ENCODE measurements at places on chromosomes 11 and 22.

GRCh38 chr11:71991494-71991893 is 7.2 kb upstream of the IL18BP start:
- no peaks in the 10 kb centered on the region for H3K27me3 ChIP-seq
- no peak overlapping the region for H3K27ac ChIP-seq
- peaks cover 17% of the 10 kb centered on the region for H3K36me3 ChIP-seq

DNA sequence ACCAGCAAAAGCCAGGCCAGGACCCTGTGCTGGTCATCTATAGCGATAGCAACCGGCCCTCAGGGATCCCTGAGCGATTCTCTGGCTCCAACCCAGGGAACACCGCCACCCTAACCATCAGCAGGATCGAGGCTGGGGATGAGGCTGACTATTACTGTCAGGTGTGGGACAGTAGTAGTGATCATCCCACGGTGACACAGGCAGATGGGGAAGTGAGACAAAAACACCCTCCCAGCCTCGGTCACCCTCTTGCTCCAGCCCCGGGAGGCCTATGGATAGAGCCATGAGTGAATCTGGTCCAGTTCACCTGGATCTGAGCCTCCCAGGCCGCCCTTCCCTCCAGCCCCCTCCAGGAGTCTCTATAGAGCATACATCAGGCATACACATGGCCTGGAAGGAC is 115.2 kb upstream of the IGLL5 start:
- no peaks in the 10 kb centered on the region for H3K36me3 ChIP-seq
- H3K4me3 ChIP-seq, result no peak overlapping the region
- H3K27ac ChIP-seq, result no peak overlapping the region
- peaks cover 96% of the 10 kb centered on the region for H3K27me3 ChIP-seq

GRCh38 chr11:79331203-79331901 is 109.5 kb downstream of the TENM4 start:
- no peak overlapping the region for H3K27ac ChIP-seq
- H3K27me3 ChIP-seq, result no peaks in the 10 kb centered on the region
- H3K4me3 ChIP-seq, result no peak overlapping the region
- no peaks in the 10 kb centered on the region for H3K4me1 ChIP-seq

DNA sequence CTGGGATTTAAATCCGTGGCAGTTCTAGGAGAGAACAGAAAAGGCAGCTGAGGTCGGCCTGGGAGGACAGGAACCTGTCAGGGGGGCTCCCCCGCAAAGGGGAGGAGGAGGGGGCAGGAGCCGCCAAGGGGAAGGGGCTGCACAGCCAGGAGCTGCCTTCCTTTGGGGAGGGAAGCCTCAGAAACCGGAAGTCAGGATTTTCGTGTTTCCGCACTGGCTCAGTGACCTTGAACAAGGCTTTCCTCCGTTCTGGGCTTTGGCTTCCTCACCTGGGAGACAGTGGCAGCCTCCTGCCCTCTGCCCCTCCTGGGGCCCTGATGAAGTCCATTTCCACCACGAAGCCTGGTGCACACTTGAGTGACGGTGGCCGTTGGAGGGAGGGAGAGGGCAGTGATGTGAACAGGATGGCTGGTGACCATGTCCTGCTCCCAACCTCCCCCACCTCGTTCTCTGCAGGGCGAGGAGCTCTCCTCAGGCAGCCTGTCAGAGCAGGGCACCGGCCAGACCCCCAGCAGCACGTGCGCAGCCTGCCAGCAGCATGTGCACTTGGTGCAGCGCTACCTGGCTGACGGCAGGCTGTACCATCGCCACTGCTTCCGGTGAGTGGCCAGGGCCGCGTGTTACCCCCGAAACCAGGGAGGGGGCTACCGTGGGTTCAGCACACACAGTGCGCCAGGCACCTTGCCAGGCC is 12.6 kb downstream of the MICALL1 start:
- DNase-seq, result no peak
- H3K4me1 ChIP-seq, result no peaks in the 10 kb centered on the region
- H3K27ac ChIP-seq, result no peak overlapping the region
- H3K36me3 ChIP-seq, result peaks cover 72% of the 10 kb centered on the region

GRCh38 chr11:1057806-1058205 is 16.9 kb upstream of the MUC2 start:
- H3K4me1 ChIP-seq, result peaks cover 12% of the 10 kb centered on the region
- DNase-seq, result no peak
- H3K36me3 ChIP-seq, result no peaks in the 10 kb centered on the region
- H3K27ac ChIP-seq, result no peak overlapping the region
- H3K27me3 ChIP-seq, result no peaks in the 10 kb centered on the region
- H3K4me3 ChIP-seq, result no peak overlapping the region

DNA sequence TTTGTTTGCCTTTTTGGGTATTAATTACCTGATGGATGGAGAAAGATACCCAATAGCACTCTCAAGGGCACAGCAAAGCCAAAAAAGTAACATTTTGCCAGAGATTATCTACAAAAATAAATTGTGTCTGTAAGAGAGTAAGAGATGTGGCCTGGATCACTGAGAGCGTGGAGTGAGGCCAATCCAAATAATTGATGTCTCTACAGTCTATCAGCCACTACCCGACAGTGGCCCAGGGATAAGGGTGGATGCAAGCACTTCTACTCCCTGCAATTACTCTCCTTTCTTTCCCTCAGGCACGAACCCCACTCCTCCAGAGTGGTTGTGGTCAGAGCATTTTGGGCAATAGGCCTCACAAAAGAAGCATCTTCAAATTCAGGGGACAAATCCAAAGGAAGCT is 92.3 kb upstream of the ZC3H12C start:
- H3K36me3 ChIP-seq, result no peaks in the 10 kb centered on the region
- no peak for DNase-seq
- H3K4me3 ChIP-seq, result no peak overlapping the region
- no peaks in the 10 kb centered on the region for H3K27me3 ChIP-seq

- peaks cover 27% of the 10 kb centered on the region for H3K27me3 ChIP-seq
- H3K4me1 ChIP-seq, result no peaks in the 10 kb centered on the region
- H3K27ac ChIP-seq, result no peak overlapping the region
Measured at GRCh38 chr11:110797453-110797852, 85.2 kb upstream of the ARHGAP20 start.

- no peak overlapping the region for H3K27ac ChIP-seq
- H3K4me3 ChIP-seq, result no peak overlapping the region
- H3K27me3 ChIP-seq, result peaks cover 17% of the 10 kb centered on the region
- DNase-seq, result no peak
- no peaks in the 10 kb centered on the region for H3K36me3 ChIP-seq
- H3K4me1 ChIP-seq, result no peaks in the 10 kb centered on the region
Measured at GRCh38 chr11:7253800-7254199, 2.1 kb downstream of the SYT9 start.

DNA sequence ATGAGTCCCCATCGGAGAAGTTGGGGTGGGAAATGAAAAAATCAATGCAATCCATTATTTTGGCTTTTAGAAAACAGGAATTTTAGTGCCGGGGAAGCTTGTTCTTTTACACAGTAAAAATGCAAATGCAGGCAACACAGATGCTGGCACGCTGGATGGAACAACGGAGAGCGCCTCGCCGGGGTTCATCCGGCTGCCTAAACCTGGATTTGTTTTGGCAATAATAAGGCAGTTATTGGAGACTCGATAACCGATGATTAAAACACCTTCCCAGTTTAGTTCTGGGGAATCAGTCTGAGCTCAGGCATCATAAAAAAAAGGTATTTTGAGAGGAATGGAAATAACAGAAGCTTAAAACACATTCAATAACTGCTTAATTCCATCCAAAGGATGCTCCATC is 2.9 kb downstream of the DSCAML1 start:
- H3K36me3 ChIP-seq, result no peaks in the 10 kb centered on the region
- H3K4me3 ChIP-seq, result no peak overlapping the region
- peaks cover 85% of the 10 kb centered on the region for H3K27me3 ChIP-seq
- no peak for DNase-seq
- no peak overlapping the region for H3K27ac ChIP-seq
- no peaks in the 10 kb centered on the region for H3K4me1 ChIP-seq

DNA sequence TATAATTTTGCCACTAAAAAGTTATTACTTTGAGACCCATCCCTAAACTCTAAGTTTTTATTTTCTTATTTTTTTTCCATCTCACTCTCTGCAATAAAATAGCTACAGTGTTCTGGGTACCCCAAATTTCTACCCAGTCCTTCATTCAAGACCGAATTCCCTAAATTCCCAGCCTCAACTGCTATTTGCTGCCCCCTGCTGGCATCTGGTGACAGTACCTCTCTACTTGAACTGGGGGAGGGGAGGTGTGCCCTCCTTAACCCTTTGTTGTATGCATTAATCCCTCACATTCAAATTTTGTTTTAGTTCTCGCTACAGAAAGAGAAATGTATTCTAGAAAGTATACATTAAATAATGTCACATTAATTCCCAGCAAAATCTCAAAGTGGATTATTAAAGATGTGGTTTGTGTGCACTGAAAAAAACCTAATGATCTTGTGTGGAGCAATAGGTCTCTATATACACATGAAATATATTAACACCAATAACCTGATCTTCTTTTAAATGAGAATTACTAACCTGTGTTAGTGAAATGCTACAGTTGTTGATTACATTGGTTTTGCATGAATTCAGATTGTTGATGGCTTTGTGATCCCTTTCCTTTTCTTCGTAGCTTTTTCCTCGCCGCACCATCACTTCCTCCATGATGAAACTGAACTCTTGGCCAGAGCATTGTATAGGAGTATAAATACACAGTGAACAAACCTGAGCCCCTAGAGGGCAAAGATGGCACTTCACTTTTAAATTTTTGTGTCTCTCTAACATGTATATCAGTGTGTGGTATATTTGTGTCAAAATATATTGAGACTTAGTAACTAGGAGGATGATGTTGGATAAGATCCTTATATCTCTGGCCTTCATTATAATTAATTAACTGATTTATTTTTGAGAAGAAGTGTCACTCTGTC is 590.0 kb downstream of the METTL15 start:
- H3K4me1 ChIP-seq, result peaks cover 41% of the 10 kb centered on the region
- no peaks in the 10 kb centered on the region for H3K36me3 ChIP-seq
- no peaks in the 10 kb centered on the region for H3K27me3 ChIP-seq
- peak overlapping the region; percentile 36 for H3K27ac ChIP-seq

GRCh38 chr11:107858217-107859070 is at the start of gene SLC35F2:
TSS of gene SLC35F2 (minus strand) at chr11:107858787. CDS start at chr11:107858767, 20 bp downstream.
- H3K36me3 ChIP-seq, result peaks cover 6% of the 10 kb centered on the region
- peak within 1 kb of the TSS; percentile 91 for H3K4me3 ChIP-seq
- no peaks in the 10 kb centered on the region for H3K27me3 ChIP-seq
- DNase-seq, result peak; percentile 88
- H3K27ac ChIP-seq, result peak within 1 kb of the TSS; percentile 85
- H3K4me1 ChIP-seq, result peaks cover 21% of the 10 kb centered on the region

DNA sequence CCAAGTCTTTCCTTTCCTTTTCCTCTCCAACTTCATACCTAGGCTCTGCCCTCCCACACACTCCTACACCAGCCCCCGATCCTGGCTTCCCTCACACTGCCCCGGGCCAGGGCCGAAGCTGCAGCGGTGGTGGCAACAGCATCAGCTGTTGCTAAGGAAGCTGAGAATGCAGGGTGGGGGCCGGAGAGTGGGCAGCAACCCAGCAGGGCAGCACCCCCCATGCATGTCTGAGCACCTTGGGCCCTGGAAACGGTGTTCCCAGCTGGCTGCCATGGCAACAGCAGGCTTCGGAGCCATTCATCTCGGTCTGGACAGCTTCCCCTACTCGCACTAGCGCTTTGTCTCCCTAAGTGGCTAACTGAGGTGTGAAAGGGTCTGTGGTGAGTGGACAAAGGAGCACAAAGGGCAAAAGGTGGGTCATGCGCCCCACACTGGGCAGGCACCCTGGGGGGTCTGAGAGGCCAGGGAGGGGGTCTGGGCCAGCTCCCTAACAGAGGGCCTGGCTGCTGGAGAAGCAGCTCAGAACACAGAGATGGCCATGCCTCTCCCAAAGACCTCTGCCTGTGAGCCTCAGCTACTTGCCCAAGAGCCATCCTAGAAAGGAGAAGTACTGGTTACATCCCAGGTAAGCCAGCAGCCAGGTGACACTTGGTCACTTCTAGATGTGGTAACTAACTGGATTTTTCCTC is 42.1 kb upstream of the JAM3 start:
- H3K36me3 ChIP-seq, result no peaks in the 10 kb centered on the region

GRCh38 chr11:937841-938261 is 12.2 kb downstream of the AP2A2 start:
- no peaks in the 10 kb centered on the region for H3K27me3 ChIP-seq
- H3K4me3 ChIP-seq, result no peak overlapping the region
- H3K36me3 ChIP-seq, result peaks cover 36% of the 10 kb centered on the region
- no peak for DNase-seq

DNA sequence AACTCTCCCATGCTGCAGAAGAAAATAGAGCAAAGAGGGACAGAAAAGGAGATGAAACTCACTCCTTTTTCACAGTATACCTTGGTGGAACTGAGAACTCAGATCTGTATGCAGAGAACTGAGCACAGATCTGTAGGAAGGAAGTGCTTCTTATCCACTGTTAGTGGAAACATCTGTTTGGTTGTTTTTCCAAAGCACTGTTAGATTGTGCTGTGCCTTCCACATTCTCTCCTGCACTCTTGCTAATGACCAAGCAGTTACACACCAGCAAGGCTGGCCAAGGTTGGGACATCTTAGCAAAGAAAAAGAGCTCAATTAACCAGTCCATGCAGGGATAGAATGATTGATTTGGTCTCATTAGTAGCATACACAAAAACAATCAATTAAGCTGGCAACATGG is 20.1 kb upstream of the SIK2 start:
- no peaks in the 10 kb centered on the region for H3K27me3 ChIP-seq
- H3K36me3 ChIP-seq, result no peaks in the 10 kb centered on the region
- no peaks in the 10 kb centered on the region for H3K4me1 ChIP-seq

DNA sequence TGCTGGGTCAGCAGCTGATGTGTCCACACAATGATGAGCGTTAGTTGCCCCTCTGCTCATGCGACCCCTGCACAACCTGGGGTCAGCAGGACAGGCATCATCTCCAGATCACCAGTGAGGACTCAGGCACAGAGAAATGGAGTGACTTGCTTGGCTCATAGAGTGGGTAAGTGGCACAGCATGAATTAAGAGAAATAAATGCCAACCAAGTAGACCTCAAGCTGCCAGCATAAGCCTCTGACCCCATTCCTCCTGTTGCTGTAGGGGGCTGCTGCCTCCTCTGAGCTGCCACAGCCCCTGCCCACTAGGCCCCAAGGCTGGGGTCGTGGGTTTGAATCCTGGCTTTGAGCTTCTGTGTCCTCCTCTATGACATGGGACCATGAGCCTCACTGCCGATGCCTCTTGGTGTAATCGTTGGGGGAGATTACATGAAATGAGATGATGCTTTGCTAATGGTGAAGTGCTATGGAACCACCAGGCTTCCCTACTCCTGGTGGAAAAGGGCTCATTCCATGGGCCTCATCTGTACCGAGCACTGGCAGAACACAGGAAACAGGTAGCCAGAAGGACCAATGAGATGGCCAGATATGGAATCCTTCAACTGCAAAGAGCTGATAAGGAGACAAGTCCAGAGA is 33.6 kb downstream of the LRRC32 start:
- no peak overlapping the region for H3K4me3 ChIP-seq
- no peaks in the 10 kb centered on the region for H3K4me1 ChIP-seq
- no peaks in the 10 kb centered on the region for H3K36me3 ChIP-seq
- H3K27me3 ChIP-seq, result peaks cover 48% of the 10 kb centered on the region

GRCh38 chr11:124541204-124541603 is 2.2 kb downstream of the OR8B12 start:
- no peak overlapping the region for H3K4me3 ChIP-seq
- H3K27me3 ChIP-seq, result peaks cover 42% of the 10 kb centered on the region
- peaks cover 7% of the 10 kb centered on the region for H3K4me1 ChIP-seq
- H3K27ac ChIP-seq, result no peak overlapping the region
- H3K36me3 ChIP-seq, result peaks cover under 1% of the 10 kb centered on the region
- DNase-seq, result no peak

GRCh38 chr22:30279046-30279788 is 10.1 kb downstream of the CASTOR1 start:
- H3K27ac ChIP-seq, result no peak overlapping the region
- H3K36me3 ChIP-seq, result no peaks in the 10 kb centered on the region
- peaks cover 26% of the 10 kb centered on the region for H3K4me1 ChIP-seq
- peak; percentile 83 for DNase-seq
